ENCODE measurements at places on chromosomes 13 and 19.

DNA sequence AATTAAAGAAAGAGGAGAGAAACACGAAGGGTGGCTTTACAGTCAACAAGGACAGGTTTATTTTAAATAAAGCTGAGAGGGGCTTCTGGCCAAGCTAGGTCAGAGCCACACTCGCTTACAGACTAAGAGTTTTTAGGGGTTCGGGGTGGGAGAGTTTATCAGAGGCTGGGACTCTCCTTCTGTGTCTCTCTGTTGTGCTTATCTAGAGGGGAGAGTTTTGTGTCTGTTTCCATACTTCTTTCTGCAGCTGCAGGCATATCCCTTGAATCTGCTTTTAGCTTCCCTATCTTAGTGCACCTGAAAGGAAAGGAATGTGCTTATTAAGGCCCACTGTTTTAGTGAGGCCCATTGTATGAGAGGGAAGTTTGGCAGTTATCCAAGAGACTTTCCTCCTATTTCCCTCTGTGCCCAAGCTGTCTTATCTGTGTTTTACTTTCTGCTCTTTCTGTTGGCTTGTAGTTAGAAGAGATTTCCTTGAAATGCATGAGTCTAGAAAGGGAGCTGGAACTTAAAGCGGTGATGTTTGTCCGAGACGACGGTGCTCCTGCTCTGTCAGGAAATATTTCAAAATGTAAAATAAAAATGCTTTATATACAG, 275.3 kb downstream of the KCTD12 start:
- DNase-seq: no peak

GRCh38 chr19:28485292-28485691, 727.7 kb downstream of the UQCRFS1 start:
- DNase-seq: no peak

DNA sequence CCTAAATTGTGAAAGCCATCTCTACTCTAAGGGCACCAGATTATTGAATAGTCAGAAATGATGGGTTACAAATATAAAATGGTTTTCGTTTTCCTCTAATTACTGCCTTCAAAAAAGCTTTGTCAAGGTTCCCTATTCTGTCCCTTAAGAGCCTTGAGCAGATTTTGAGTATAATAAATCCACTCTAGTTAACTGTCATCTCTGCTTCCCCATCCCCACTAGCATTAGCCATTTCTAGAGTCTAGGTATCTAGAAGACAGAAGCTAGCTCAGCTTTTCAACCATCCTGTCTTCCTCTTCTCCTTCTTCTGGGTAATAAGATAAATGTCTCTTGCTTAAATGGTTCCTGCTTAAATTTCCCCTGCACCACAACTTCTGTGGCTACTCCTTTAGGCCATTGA, 290.4 kb downstream of the DACH1 start:
- DNase-seq: no peak

DNA sequence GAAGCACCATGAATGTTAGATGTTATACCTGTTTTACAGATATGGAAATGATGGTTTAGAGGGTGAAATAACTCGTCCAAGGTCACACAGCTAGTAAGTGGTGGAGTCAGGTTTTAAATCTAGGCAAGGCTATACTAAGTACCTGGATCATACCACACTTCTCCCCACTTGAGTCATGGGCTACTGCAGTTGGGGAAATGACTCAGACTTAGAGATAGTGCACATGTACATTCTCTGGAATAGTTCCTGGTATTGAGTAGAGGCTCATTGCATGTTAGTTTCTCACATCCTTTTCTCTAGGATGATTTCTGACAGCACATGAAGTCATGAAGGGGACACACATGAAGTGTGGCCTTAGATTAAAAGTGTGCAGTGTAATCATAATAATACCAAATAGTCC, 76.2 kb upstream of the TNFSF11 start:
- no peak for DNase-seq

GRCh38 chr13:51997641-51998330, 13.5 kb downstream of the ATP7B start:
- no peak for DNase-seq

- DNase-seq: no peak
Measured at GRCh38 chr19:17530586-17530985, 19.1 kb downstream of the PGLS start.

DNA sequence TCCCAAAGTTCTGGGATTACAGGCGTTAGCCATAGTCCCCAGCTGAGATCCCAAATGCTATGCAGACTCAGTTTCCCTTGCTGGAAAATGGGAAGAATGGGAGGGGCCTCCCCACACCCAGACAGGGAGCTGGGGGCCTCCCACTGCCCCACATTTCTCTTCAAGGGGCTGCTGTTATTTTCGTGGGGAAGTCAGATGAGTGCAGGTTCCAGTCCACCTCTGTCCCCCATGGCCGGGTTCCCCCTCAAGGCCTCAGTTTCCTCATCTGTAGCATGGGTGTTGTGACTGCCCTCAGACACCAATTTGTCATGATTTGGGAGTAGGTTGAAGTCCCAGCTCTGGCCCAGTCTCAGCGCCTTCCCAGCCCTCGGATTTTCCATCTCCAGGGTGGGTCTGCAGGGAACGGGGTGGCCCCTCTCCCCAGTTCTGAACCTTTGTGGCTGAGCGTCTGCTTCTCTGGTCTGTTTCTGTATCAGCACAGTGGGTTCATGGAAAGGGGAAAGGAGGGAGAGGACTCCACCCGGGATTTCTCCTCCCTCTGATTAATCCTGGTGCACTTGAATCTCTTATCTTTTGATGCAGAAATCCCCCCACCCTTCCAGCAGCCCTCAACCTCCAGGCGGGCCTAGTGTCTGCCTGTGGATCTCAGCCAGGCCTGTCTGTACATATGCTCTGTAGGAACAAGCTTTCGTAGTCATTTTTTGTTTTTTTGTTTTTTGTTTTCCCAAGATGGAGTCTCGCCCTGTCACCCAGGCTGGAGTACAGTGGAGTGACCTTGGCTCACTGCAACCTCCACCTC, 12.2 kb downstream of the NFIC start:
- no peak for DNase-seq

DNA sequence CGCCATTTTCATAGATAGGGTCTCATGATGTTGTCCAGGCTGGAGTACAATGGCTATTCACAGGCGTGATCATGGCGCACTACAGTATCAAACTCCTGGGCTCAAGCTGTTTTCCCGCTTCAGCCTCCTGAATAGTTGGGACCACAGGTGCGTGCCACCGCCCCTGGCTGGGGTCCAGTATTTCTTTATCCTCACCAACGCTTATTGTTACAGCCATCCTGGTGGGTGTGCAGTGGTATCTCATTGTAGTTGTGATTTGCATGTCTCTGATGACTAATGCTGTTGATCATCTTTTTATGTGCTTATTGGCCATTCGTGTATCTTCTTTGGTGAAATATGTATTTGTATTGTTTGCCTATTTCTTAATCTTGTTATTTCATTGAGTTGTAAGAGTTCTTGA, 49.0 kb downstream of the SIPA1L3 start:
- DNase-seq: peak; percentile 99

GRCh38 chr19:8320564-8321066, 560 bp downstream of the NDUFA7 start:
- no peak for DNase-seq

- DNase-seq: peak; percentile 24
Measured at GRCh38 chr19:34662919-34663318, 14.0 kb downstream of the SCGB2B2 start.

- DNase-seq: no peak
Measured at GRCh38 chr19:33558151-33558550, 36.6 kb upstream of the PEPD start.

DNA sequence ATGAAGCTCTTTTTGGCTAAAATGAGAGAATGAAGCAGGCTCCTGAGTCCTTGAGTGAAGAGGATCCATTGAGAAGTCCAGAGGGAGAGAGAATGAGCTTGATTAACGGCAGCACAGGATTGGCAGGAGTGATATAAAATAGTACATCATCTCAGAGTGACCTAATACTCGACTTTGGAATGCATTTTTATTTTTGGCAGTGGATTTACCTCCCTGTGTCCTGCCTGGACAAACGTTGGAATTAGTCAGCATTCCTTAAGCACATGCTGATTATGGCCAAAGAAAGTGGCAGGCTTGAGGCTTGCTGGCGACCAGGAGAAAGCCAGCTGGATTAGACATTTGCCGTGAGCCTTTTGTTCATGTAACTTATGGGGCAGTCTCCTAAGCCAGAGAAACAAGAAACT, 22.9 kb downstream of the LRCH1 start:
- DNase-seq: no peak

GRCh38 chr13:92716749-92717148, 509.9 kb upstream of the GPC6 start:
- DNase-seq: no peak

GRCh38 chr19:13315495-13315894, 165.3 kb downstream of the IER2 start:
- no peak for DNase-seq

DNA sequence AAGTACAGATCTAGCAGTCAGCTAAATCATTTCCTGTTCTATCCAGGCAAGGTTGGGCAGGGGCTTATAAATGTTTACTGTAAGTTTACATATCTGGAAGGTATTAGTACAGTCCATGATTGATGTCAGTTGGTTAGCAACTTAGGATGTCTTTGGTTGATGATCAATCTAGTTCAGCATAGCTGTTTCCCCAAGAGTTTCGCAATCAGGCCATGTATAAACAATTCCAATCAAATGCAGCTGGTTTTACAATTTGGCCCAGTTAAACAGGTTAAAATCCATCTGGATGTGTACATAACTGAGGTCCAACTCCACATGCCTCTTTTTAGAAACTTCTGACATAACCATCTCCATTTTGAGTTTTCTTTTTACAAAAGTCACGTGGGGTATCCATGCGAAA, 6.9 kb downstream of the ZNF221 start:
- DNase-seq: no peak

- peak; percentile 69 for DNase-seq
Measured at GRCh38 chr13:78121459-78122348, 203.1 kb upstream of the EDNRB start.

DNA sequence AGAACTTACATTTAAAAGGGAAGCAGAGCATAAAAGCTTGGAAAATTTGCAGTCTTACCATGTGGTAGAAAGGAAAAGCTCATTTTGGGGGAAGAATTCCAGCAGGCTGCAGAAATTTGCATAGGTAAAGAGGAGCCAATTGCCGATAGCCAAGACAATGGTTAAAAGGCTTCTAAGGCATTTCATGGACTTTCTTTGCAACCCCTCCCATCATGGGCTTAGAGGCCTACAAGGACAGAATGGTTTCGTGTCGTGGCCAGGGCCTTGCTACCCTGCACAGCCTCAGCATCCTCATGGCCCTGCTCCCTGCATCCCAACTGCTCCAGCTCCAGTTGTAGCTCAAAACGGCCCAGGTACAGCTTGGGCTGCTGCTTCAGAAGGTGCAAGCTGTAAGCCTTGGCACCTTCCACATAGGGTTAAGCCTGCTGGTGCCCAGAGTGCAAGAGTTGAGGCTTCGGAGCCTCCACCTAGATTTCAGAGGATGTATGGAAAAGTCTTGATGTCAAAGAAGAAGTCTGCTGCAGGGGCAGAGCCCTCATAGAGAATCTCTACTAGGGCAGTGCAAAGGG, 420.3 kb downstream of the PCDH17 start:
- no peak for DNase-seq

DNA sequence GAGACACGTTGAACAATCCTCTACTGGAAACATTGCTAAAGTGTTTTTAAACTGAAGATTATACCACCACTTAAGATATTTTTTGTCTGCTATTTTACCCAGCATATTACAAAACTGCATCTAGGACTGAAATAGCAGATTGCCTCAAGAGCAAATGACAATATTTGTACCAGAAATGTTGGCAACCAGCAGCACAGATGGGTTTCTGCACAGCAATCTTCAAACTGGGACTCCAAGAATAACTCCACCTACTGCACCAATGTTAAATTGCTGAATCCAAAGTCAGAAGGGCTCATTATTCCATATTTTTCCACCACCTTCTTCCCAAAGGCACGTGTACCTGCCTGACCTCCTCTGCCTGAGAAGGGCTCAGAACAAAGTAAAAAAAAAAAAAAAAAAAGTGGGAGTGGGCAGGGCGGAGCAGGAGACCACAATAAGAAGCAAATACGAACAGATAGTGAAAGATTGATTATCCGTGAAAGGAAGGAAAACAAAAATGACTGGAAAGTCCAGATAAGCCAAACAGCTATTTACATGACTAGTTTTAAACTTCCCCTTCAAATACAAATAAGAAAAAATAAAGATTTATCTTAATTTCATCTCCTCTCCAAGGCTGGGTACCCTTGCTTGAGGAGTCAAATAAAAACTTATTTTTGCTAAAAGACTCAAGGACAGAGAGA, 79.4 kb downstream of the FOXO1 start:
- no peak for DNase-seq

DNA sequence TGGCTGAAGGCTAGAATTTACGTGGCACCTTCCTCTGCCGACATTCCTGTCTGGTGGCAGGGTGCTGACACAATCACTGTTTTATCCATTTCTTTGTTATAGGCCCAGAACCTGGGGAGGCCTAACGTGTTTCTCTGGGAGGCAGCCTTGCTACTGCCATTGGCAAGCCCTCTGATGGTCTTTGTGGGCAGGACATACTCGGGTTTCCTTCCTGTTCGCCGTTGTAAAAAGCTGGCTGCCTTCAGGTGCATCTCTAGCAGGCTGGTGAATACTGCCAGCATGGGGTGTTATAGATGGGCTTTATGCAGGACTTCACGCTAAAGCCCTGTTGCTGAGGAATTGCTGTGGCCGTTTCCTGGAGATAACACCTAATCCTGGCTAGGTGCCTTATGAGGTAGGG, 28.1 kb downstream of the B3GLCT start:
- no peak for DNase-seq

Measured in NCI-H748 treated with DMSO at 0.1 percent for 48 hours (cell line).